Dorsolateral prefrontal cortex (tissue), 122 donors: ENCODE measurements at places on chromosomes 2 and 18. TPM values are rescaled to one million over a fixed set of nuclear protein-coding genes. Genes with fewer than 3 reads are reported as not detected.

- no peak for DNase-seq
Measured at GRCh38 chr2:237600205-237600846, 9.8 kb upstream of the RAB17 start.

DNA sequence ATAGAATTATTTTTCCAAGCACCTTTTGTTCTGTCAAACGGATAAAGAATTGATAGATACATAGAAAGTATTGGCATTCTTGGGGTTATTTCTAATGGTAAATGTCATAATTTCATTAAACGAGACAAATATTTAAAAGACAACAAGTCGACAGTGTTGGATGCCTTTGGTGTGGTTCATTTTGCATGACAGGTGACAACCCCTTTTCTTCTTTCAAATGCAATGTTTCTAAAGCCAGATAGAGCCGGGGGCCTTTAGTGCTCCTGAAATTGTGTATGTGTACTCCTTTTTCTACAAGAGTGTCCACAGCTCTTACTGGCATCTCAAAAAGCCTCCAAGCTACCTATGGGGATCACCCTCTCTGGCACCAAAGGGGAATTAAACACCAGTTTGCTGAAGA, 350.8 kb upstream of the ID2 start:
- DNase-seq, result no peak

EHD3 gene
- 89.1 TPM for total RNA-seq

LYG2 gene
- total RNA-seq, result not detected

DNA sequence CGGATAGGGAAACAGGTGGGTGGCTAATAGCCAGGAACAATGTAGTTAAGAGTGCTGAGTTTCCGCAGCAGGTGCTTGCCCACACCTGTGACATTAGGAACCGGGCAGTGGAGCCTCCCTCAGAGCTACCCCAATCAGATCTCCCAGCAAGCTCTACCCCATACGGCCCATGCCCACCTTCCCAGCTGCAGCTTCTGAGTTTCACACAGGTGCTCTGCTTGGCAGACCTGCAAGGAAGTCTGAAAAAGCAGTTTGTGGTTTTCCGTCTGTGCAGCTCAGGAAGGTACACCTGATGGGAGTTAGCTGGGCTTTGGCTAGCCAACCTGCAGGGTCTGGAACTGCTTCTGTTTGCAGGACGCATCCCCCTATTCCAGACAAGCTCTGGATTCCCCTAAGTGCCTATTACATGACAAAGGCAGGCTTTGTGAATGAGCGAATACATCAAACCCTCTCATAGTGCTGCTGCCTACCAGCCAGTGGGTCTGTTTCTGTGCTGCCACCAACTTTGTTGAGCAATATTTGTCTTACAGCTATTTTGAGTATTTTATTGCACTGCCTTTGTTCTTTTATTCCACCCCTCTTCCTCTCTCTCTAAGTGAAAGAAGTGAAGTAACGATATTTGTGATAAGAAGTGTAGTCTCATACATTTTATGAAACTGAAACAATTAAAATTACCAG, 24.7 kb upstream of the CEP68 start:
- DNase-seq, result no peak
